Psoas muscle (tissue), 8 donors: ENCODE measurements at places on chromosomes 6 and 20. TPM values are rescaled to one million over a fixed set of nuclear protein-coding genes. Genes with fewer than 3 reads are reported as not detected.

The STMND1 gene
- not detected for polyA plus RNA-seq

The GTF2H4 gene
- 18.9 TPM for polyA plus RNA-seq

The SSTR4 gene
- polyA plus RNA-seq, result not detected

The GGTLC1 gene
- not detected for polyA plus RNA-seq

The ZNF311 gene
- 0.10 TPM for polyA plus RNA-seq

The SLC35D3 gene
- not detected for polyA plus RNA-seq

The HCRTR2 gene
- polyA plus RNA-seq, result 0.01 TPM

The FKBP1C gene
- polyA plus RNA-seq, result 0.18 TPM

DNA sequence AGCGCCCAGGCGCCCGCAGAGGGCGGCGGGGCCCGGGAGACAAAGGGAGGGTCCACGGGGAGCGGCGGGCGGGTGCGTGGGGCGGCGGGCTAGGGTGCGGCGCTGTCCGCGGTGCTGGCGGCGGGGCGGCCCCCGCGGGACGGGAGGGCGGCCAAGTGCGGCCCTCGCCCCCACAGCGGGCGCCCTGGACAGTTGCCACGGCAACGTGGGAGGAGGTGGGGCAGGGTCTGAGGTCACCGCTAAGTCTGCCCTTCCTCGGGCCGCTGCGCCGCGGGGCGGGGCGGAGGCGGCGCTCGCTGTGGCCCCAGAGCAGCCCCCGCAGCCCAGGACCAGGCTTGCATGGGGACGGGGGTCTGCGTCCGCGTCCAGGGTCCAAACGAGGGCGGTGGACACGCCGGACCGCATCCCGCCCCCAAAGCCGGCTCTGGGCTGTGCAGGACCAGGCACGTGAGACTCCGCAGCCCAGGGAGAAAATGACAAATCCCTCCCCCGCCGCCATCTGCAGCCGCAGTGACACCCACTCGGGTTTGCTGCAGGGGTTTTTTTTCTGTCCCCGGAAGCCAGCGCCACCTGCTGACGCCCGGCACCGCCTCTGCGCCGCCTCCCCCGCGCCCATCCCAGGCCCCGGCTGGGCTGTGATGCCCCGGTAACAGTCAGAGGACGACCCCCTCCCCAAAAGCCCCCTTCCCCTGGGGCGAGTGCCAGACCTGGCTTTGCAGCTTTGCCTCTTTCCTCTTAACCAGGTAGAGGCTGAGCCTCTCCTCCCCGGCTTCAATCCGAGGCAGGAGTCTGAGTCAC is 36.8 kb downstream of the YTHDF1 start:
- no peaks in the 10 kb centered on the region for H3K36me3 ChIP-seq
- no peaks in the 10 kb centered on the region for H3K27me3 ChIP-seq
- peak; percentile 29 for DNase-seq
- H3K4me3 ChIP-seq, result peak overlapping the region; percentile 49

GRCh38 chr6:130958468-130958867 is 104.6 kb downstream of the EPB41L2 start:
- DNase-seq, result no peak
- H3K27ac ChIP-seq, result no peak overlapping the region
- no peak overlapping the region for H3K4me3 ChIP-seq
- no peaks in the 10 kb centered on the region for H3K27me3 ChIP-seq
- peaks cover 9% of the 10 kb centered on the region for H3K4me1 ChIP-seq
- peaks cover 5% of the 10 kb centered on the region for H3K36me3 ChIP-seq

GRCh38 chr6:13373919-13374318 is 45.6 kb upstream of the TBC1D7 start:
- DNase-seq, result no peak
- H3K36me3 ChIP-seq, result no peaks in the 10 kb centered on the region
- H3K27ac ChIP-seq, result no peak overlapping the region
- H3K27me3 ChIP-seq, result no peaks in the 10 kb centered on the region
- H3K4me3 ChIP-seq, result no peak overlapping the region

- DNase-seq, result no peak
- no peak overlapping the region for H3K27ac ChIP-seq
- H3K4me1 ChIP-seq, result no peaks in the 10 kb centered on the region
- H3K36me3 ChIP-seq, result no peaks in the 10 kb centered on the region
Measured at GRCh38 chr6:105573556-105573955, 170.7 kb upstream of the PREP start.

DNA sequence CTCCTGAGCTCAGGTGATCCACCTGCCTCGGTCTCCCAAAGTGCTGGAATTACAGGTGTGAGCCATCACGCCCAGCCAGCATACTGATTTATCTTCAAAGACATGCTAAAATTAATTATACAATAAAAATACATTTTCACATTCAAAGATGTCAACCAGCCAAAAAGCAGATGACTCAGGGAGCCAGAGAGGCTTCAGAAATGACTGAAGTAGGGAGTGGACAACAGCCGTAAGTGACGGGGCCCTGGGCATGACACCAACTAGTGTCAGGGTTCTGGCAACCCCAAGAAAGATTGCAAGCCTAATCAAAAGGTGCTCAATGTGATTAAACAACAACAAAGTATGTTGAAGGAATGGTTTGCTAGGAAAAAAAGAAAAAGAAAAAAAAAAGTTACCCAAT is 28.4 kb downstream of the GPLD1 start:
- H3K4me3 ChIP-seq, result no peak overlapping the region
- H3K27ac ChIP-seq, result no peak overlapping the region
- no peaks in the 10 kb centered on the region for H3K27me3 ChIP-seq
- DNase-seq, result no peak

DNA sequence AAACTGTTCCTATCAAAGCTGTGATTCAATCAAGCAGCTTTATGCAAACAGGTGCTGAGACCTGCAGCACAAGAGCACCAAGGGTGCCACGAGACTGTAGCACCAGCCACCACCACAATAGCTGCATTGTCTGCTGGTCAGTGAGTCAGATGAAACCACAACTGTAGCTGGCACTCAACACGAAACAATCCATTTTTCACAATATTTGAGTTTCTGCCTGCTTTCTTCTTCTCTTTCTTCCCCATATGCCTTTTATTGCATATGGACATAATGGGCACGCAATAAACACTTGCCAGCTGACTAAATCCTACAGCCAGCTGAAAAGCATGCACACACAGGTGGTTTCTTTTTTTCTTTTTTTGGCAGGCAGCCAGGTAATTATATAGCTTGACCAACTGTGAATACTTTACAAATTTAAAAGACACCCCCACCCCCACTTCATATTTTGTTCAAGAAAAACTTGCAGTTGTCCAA is 16.6 kb downstream of the SLC2A12 start:
- DNase-seq, result no peak
- no peaks in the 10 kb centered on the region for H3K4me1 ChIP-seq
- H3K27ac ChIP-seq, result no peak overlapping the region
- H3K27me3 ChIP-seq, result no peaks in the 10 kb centered on the region
- H3K36me3 ChIP-seq, result no peaks in the 10 kb centered on the region
- no peak overlapping the region for H3K4me3 ChIP-seq

DNA sequence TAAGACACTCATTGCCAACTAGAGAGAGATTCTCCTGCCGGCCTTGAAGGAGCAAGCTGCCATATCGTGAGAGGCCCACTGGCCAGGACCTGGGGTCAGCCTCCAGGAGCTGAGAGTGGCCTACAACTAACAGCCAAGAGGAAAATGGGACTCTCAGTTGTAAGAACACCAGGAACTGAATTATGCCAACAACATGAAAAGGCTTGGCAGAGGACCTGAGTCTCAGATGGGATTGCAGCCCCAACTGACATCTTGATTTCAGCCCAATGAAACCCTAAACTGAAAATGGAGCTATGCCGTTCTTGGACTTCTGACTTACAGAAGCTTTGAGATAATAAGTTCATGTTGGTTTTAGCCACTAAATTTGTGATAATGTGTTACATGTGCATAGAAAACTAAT is 193.5 kb upstream of the LRFN2 start:
- no peak overlapping the region for H3K4me3 ChIP-seq
- no peaks in the 10 kb centered on the region for H3K36me3 ChIP-seq
- H3K27me3 ChIP-seq, result no peaks in the 10 kb centered on the region
- peaks cover 26% of the 10 kb centered on the region for H3K4me1 ChIP-seq
- peak overlapping the region; percentile 70 for H3K27ac ChIP-seq

GRCh38 chr6:161066511-161066910 is 74.9 kb downstream of the MAP3K4 start:
- H3K27ac ChIP-seq, result no peak overlapping the region
- peaks cover 9% of the 10 kb centered on the region for H3K36me3 ChIP-seq
- H3K27me3 ChIP-seq, result no peaks in the 10 kb centered on the region

DNA sequence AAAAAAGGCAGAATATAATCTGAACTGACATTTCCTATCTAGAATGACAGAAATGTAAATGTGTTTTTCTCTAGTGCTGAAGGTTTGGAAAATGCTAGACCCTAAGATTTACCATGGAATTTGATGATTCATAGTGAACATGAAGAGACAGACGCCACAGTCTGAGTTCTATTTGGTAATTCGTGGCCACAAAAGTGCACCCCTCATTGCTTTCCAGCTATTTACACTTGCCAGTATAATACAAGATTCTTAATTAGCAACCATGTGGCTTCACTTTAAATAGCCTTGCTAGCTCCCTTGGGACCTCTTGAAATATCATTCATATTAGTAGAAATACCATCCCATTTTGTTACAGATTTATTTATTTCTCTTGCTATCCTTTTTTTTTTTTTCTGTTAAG is 636.8 kb downstream of the PRKN start:
- H3K27ac ChIP-seq, result no peak overlapping the region
- H3K36me3 ChIP-seq, result no peaks in the 10 kb centered on the region
- no peaks in the 10 kb centered on the region for H3K4me1 ChIP-seq
- DNase-seq, result no peak

GRCh38 chr6:112114577-112115223 is 27.3 kb downstream of the FAM229B start:
- no peak overlapping the region for H3K27ac ChIP-seq
- H3K4me3 ChIP-seq, result no peak overlapping the region
- no peaks in the 10 kb centered on the region for H3K4me1 ChIP-seq

GRCh38 chr20:19725814-19726525 is 32.1 kb upstream of the RIN2 start:
- H3K27me3 ChIP-seq, result no peaks in the 10 kb centered on the region
- no peak overlapping the region for H3K27ac ChIP-seq
- no peaks in the 10 kb centered on the region for H3K36me3 ChIP-seq
- no peak for DNase-seq

GRCh38 chr6:1576711-1577110 is 33.0 kb upstream of the FOXC1 start:
- H3K36me3 ChIP-seq, result no peaks in the 10 kb centered on the region
- no peak overlapping the region for H3K4me3 ChIP-seq
- no peak overlapping the region for H3K27ac ChIP-seq
- H3K4me1 ChIP-seq, result no peaks in the 10 kb centered on the region
- no peak for DNase-seq

- peaks cover 18% of the 10 kb centered on the region for H3K4me1 ChIP-seq
- H3K36me3 ChIP-seq, result no peaks in the 10 kb centered on the region
- peak overlapping the region; percentile 95 for H3K27ac ChIP-seq
- no peak for DNase-seq
- H3K27me3 ChIP-seq, result no peaks in the 10 kb centered on the region
Measured at GRCh38 chr6:118893064-118893806, 717 bp upstream of the ASF1A start.

- H3K4me3 ChIP-seq, result no peak overlapping the region
- no peak overlapping the region for H3K27ac ChIP-seq
- H3K36me3 ChIP-seq, result no peaks in the 10 kb centered on the region
- H3K27me3 ChIP-seq, result no peaks in the 10 kb centered on the region
- DNase-seq, result no peak
- H3K4me1 ChIP-seq, result no peaks in the 10 kb centered on the region
Measured at GRCh38 chr20:47818016-47818415, 32.7 kb upstream of the SULF2 start.

DNA sequence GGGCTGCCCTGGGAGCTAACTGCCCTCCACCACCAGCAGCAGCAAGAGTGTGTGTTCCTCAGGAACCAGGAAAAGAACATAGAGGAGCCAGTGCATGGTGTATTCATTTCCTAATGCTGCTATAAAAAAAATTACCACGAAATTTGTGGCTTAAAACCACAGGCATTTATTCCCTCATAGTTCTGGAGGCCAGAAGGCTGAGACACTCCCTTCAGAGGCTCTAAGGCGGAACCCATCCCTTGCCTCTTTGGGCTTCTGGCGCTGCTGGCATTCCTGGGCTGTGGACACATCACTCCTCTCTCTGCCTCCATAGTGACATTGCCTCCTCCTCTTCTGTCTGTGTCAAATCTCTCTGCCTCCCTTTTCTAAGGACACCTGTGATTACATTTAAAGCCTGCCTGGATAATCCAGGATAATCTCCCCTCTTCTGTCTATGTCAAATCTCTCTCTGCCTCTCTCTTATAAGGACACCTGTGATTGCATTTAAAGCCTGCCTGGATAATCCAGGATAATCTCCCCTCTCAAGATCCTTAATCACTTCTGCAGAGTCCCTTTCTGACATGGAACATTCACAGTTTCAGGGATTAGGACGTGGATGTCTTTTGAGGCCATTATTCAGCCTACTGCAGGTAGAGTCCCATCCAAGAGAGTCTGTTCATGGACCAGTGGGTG is 54.7 kb downstream of the NDUFAF5 start:
- DNase-seq, result no peak
- H3K27me3 ChIP-seq, result no peaks in the 10 kb centered on the region
- H3K4me1 ChIP-seq, result no peaks in the 10 kb centered on the region
- no peak overlapping the region for H3K27ac ChIP-seq

- H3K4me3 ChIP-seq, result no peak overlapping the region
- H3K27me3 ChIP-seq, result no peaks in the 10 kb centered on the region
Measured at GRCh38 chr6:139483079-139483478, 108.6 kb upstream of the CITED2 start.
